Cerebellar nuclear complex (tissue), 1 donor: ENCODE measurements at places on chromosomes 12 and 14.

DNA sequence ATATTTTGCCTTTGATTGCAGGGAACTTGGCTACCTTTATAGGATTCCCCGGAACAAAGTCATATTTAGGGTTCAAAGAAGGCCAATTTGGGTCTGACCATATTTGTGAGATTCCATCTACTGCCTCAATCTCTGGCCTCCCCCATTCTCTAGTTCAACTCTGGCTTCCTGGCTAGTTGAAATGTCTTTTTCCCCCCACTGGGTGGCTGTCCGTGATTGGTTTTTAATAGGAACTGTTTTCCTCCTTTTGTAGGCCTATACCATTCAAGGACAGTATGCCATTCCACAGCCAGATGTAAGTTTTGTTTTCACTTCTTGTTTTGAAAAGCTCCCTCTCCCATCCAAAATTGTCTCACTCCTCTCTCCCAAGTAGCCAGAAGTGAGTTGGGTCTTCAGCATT is 13.8 kb downstream of the PCBP2 start:
- DNase-seq = no peak

DNA sequence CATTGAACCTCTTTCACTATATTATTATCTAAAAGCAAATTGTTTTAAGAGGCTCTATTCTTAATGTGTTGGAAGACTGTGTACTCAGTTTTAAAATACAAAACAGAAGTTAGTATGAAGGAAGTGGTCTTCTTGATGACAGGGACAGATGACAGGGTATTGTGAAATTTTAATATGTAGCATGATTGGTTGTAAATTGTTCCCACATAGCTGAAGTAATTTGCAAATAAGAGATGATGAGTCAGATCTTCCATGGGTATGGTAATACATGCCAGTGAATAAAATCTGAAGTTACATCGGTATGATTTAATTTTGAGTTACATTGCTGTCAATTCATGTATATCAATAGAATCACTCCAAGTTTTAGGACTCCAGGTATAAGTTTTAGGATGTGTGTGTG is 454.8 kb downstream of the AEBP2 start:
- no peak for DNase-seq

GRCh38 chr12:103929046-103929783 is 995 bp upstream of the HSP90B1 start:
- DNase-seq = peak; percentile 62

DNA sequence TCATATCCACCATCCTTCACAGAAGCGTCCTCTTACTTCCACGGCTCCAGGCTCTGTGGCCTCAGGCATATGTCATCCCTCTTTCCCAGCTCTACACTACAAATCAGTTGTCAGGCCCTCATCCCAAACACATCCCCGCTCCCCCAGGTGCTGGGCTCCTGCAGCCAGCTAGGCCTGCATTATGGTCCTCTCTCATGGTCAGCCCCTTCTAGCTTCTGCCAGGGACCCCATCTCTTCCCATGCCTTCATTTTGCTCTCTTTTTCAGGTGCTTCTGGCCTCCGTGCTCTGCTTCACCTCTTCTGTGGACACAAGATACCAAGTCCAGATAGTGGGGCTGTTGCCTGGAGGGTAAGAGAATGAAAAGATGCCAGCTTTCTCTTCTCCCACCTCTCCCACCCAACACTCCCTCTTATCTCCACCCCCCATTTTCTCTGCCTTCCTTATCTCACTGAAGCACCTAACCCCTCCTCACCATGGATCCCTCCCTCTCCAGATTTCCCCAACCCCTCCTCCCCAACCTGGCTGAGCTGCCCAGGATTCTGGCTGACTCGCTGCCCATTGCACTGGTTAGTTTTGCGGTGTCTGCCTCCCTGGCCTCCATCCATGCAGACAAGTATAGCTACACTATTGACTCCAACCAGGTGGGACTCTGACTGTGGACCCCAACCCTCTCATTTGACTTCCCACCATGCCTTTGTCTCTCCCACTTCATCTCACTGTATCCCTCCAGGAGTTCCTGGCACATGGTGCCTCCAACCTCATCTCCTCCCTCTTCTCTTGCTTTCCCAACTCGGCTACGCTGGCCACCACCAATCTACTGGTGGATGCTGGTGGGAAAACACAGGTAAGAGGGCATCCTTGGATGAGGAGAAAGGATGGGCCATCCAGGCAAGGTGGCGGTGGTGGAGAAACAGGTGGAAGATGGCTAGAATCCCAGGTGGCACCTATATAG is 10.4 kb downstream of the B4GALNT1 start:
- no peak for DNase-seq

- no peak for DNase-seq
Measured at GRCh38 chr14:89473989-89474388, 57.0 kb upstream of the FOXN3 start.

- DNase-seq = no peak
Measured at GRCh38 chr12:97306147-97306546, 156.5 kb upstream of the RMST start.

DNA sequence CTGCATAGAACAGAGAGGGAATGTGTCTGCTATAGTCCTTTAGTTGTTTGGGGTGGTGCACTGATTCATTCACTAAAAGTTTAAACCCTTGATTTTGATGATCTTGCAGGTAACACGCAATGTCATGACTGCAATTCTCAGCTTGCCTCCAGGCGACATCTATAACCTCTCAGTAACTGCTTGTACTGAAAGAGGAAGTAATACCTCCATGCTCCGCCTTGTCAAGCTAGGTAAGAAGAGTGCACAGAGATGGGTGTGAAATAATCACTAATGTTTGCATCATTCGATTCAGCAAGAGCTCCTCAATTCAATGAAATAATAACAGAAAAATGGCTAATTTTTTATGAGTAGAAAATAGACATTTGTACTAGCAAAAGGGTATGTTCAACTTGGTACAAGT is 203.7 kb downstream of the PTPRO start:
- no peak for DNase-seq

DNA sequence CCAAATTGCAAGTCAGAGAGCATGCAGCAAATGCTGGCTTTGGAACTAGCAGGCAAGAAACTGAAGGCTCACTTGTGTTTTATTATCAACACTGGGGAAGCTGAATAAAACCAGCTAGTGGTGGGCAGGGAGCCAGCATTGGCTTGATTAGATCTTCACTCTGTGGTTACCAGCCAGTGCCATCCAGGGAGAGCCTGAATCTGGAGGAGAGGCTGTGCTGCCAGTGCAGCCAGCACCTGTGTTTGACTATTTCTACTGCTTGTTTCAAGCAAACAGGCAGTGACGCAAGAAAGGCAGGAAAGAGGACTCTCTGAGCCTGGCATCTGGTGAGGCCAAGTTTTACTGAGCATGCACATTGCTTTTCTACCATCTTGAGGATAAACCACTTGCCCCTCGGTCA is 247.0 kb downstream of the PHLDA1 start:
- DNase-seq = no peak

GRCh38 chr12:47790676-47791350 is 17.8 kb downstream of the SLC48A1 start:
- no peak for DNase-seq

DNA sequence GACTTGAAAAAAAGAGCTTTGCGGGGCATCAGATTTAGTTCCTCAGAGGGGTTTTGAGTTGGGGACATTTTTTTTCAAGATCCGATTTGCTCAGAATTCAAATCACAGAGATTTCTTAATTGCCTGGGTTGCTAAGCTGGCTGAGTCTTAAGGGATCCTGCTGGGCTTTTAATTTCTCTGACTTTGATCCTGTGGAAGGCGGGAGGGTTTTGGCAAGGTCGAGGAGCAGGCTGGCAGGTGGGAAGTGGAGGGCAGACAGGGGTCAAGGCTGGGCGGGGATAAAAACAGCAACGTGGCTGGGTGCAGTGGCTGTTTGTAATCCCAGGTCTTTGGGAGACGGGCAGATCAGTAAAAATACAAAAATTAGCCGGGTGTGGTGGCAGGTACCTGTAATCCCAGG is 33.5 kb upstream of the CCDC63 start:
- no peak for DNase-seq

DNA sequence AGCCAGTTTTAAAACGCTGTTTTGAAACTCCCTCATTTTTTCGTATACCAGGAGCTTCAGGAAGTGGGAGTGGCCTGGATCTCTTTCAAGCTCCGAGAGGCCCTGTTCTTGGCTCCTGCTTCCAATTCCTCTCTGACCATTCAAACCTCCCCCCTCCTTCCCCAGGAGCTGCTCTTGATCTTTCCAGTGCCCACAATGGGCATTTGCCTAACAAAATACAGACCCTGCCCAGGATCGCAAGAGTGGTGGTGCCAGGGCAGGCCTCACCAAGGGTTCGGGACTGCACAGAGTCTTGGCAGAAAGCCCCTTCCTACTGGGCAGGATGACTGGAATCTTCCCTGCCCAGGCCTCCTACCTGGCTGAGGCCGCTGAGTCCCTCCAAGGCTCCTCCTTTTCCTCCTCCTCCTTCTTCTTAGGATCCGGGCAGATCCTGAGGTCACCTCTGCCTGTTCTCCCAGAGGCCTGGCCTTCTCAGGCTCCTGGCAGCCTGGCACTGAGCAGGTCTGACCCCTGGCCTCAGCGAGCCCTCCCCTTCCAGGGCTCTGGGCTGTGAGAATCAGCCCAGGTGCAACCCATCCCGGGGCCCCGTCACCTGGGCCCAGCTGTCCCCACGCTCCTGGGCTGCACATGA is 46.9 kb upstream of the NOS1 start:
- no peak for DNase-seq

DNA sequence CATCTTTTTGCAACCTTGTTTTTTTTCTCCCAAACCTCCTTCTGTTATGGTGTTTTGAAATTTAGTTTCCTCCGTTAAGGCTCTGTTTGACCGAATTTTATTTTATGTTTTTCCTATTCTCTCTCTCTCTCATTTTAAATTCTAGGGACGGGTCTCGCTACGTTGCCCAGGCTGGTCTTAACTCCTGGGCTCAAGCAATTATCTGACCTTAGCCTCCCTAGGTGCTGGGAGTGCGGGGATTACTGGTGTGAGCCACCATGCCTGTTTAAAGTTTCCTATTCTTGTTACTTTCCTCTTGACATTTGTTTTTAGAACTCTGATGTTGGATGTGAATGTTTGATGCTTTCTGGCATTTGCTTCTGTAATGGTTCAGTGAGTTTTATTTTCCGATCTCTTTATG is 1.0 kb downstream of the ZC3H14 start:
- DNase-seq = no peak

- DNase-seq = no peak
Measured at GRCh38 chr12:105819549-105819948, 319.2 kb downstream of the NUAK1 start.

- no peak for DNase-seq
Measured at GRCh38 chr12:42945927-42946326, 356.4 kb upstream of the PRICKLE1 start.

DNA sequence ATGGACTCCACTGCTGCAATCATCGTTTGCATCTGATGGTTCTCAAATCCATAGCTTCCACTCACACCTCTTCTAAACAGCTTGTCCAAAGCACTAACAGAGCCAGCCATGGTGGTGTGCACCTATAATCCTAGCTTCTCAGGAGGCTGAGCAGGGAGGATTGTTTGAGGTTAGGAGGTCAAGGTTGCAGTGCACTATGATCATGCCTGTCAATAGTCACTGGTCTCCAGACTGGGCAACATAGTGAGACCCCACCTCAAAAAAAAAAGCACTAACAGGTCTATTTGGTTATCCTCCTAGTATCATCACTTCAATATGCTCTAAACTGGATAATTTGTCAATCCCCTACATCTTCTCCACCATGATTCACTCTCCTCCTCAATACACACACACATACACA is 63.2 kb downstream of the TTC9 start:
- DNase-seq = no peak

DNA sequence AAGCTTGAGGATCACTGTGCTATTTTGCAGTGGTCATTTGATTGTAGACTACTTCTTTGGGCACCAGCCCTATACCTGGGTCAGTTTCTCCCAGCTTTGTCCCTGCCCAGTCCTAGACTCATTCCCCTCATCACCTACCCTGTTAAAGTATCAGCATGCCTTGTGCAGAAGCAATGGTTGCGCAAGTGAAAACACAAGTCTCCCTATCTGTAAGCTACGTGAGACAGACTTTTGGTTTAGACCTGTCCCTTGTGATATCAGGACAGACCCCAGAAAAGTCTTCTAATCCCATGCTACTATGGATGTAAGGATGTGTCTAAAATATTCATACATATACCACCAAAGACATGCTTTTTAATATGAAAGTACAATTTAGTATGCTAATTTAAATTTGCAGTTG is 88.8 kb upstream of the ATP2B1 start:
- no peak for DNase-seq

DNA sequence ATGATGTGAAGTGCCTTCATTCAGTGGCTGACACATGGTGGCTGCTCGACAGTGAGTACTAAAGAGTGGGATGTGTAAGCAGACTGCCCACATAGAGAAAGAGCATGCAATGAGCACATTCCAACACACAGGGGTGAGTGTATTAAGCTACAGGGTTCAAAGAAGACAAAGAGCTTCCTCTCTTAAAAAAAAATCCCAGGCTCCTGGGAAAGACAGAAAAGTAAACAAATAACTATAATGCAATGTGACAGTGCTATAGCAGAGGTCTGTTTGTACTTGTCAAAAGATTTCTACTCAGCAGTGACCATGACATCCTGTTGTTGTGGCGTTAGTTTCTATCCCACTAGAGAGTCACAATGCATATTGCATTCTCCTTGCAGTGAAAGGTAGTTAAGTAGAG is 12.4 kb upstream of the PCNX1 start:
- no peak for DNase-seq

GRCh38 chr14:91911474-91912032 is 35.9 kb downstream of the FBLN5 start:
- no peak for DNase-seq

DNA sequence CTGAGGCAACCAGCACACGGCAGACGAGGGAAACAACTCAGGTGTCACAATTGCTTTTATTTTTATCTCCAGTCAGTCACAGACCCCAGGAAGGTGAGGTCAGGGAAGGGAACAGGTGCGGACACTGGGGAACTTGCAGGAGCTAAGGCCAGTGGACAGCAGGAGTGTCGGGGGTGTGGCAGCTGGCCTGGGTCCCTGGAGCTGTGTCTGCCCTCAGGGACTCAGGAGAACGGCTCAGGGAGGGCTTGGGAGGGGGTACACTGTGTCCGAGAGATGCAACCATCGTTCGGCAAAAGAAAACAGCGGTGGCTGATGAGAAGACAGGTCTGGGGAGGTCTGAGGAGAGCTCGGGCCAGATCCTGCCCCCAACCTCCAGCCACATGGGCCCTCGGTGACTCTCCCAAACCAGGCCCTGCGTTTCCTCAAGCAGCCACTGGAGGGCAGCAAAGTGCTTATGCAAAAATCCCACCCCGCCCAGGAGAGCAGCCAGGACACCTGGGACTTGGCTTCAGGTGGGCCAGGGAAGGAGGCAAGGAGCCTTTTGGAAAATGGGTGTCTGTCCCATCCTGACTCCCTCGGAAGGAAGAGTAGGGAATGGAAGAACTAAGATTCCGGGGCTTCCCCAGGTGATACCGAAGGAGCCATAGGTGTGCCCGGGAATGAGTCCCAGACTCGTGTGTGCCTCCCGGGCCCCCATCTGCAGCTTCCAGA is 24.1 kb upstream of the BCDIN3D start:
- DNase-seq = no peak
